Right renal cortex interstitium (tissue), 3 donors: ENCODE measurements at places on chromosomes 12 and 14.

GRCh38 chr12:24697295-24697694 lies 251.6 kb downstream of the BCAT1 start:
- DNase-seq, result no peak

- no peak for DNase-seq
These were observed 6.3 kb upstream of the PZP start for GRCh38 chr12:9214534-9214933.

GRCh38 chr14:70181276-70181675 lies 7.5 kb downstream of the SLC8A3 start:
- no peak for DNase-seq

- DNase-seq, result no peak
These were observed 55.4 kb upstream of the NCOR2 start for GRCh38 chr12:124622764-124623163.

DNA sequence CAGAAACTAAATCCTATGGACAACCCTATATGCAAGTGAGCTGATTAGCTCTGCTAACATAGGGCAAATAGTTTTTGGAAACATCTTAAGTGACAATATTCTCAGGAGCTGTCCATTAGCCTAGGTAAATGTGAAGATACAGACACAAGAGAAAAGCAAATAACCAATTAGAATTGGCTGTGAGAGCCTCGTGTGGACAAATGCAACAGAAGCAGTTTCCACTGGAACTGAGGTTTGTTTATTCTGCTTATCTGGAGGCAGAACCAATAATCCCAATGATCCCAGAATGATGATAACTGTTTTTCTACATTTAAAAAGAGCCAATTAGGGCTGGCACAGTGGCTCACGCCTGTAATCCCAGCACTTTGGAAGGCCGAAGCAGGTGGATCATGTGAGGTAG lies 43.2 kb upstream of the YAF2 start:
- DNase-seq, result no peak

DNA sequence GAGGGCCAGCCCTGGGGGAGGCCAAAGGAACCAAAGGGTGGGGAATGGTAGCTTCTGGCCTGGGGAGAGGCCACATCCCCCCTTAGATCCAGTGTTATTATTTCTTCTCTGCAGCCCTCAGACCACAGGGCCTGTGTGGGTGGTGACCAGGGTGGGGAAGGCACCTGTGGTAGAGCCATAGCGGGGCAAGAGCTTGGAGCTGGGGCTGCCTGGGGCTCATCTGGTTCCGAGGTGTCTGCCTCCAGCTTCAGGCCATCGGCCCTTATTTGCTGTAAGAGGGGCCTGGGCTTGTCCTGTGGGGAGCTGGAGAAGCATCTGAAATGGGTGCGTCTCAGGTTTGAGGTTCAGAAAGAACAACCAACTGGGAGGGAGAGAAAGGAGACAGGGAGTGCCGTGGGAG lies 2.1 kb upstream of the B3GNT4 start:
- DNase-seq, result no peak

GRCh38 chr12:5442251-5443006 lies 10.5 kb downstream of the NTF3 start:
- DNase-seq, result no peak

DNA sequence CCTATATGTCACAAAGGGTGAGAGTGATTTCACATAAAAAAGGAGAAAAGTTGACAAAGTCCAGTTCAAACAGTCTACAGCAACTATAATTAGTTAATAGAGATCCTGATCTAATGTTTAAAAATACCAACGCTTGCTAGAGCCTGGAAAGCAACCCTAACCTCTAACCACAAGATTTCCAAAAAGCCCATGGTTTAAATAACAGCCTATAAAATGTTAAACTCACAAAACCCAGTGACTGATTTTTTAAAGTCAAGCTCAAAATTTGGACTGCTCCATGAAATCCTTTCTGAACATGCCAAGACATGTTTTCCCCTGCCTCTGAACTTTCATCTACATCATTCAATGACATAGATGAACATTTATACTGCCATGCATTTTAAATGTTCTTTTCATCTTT lies 81.6 kb downstream of the PLEKHG7 start:
- no peak for DNase-seq

DNA sequence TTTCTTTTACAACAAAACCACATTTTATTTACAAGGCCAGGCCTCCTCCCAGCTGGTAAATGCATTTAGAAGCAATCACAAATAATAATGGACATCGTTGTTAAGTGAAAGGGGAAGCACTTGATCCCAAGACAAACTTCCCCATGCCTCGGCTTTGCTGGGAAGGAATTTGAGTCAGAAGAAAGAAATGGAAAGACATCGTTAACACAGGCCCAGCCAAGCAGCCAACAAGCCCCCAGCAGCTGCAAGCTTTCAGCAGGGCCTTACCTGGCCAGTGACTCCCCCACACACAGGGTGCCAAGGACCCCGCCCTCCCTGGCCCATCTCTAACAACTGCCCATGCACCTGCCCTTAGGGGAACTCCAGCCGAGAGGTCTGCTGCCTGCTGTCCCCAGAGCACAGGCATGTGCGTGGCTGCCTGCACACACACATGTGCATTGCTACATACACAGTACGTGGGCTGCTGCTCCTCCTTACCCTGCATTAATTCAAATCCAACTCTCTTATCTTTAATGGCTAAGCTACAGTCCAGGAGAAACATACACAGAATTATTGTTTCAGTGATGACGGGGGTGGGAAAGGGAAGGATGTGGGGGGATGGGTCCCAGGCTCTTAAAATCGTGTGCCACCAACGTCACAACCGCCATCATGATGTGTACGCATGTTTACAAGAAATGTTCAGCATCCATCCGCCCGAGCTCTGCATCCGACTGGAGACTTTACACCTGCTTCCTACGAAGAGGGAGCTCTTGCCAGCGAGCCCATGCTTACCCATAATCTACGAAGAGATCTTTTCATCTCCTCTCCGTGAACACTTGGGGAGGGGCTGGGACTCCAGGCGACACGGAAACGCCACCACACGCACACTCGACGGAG lies 9.8 kb downstream of the BCL11B start:
- DNase-seq, result no peak

GRCh38 chr12:127293507-127294310 lies 973.3 kb upstream of the TMEM132C start:
- no peak for DNase-seq

- no peak for DNase-seq
These were observed 161.4 kb upstream of the ABCD2 start for GRCh38 chr12:39780913-39781446.

- DNase-seq, result no peak
These were observed 68.1 kb downstream of the TPH2 start for GRCh38 chr12:72006766-72007165.

GRCh38 chr12:56300644-56301464 lies 724 bp upstream of the CS start:
- no peak for DNase-seq

DNA sequence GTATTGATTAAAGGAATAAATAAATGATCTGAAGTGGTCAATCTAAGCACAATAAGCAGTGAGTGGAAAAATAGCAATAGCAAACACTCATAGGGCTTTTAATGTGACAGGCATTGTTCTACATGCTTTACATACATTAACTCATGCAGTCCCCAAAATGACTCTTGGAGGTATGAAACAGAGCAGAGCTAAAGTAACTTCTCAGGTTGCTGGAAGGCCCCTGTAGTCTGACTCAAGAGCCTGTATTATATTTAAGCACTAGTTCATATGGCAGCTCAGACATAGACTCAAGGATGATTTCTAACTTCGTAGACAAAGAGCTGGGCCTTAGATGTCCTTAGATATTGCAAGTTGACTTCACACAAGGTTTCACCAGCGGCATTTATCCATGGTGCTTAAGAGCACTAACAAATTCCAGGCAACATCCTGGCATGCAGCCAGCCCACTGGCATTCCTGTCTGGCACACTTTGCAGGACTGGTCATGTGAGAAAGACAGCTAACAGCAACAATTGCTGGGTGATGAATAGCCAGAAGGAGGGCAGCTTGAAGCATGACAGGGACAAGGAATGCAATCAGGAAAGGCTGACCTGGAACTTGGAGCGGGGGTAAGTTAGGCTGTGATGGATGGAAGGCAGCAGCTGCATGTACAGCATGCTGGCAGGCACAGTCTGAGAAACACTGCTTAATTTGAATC lies 22.9 kb upstream of the KTN1 start:
- DNase-seq, result peak; percentile 94

GRCh38 chr12:101967506-101967905 lies 90.1 kb downstream of the DRAM1 start:
- DNase-seq, result no peak

GRCh38 chr14:47332939-47333338 lies 342.5 kb downstream of the MDGA2 start:
- DNase-seq, result no peak

- DNase-seq, result no peak
These were observed at the start of gene NCOR2 for GRCh38 chr12:124566997-124567672. Gene NCOR2 (minus strand): TSS chr12:124567612. CDS start chr12:124495251, 72,361 bp downstream.

DNA sequence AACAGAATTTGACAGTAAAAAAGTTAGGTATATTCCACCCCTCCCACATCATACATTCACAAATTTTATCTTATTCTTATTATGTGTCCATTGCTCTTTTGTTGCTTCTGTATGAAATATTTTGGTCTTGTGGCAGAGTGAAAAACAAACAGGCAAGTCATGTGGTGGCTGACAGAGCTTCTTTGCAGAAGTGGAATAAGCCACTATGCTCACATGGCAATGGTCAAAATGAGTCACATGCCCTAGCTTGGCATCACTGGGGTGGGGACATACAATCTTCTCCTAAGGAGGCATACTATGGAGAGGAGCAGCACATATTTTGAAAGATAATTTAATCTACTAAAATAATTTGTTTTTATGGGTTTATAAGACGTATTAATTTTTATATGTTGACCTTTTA lies 27.7 kb upstream of the CMA1 start:
- DNase-seq, result no peak

GRCh38 chr14:53054457-53054856 lies 98.7 kb downstream of the DDHD1 start:
- DNase-seq, result no peak

- DNase-seq, result no peak
These were observed 34.5 kb upstream of the PLEK2 start for GRCh38 chr14:67446371-67447032.

GRCh38 chr12:93879476-93880421 lies 202.6 kb downstream of the CRADD start:
- no peak for DNase-seq

DNA sequence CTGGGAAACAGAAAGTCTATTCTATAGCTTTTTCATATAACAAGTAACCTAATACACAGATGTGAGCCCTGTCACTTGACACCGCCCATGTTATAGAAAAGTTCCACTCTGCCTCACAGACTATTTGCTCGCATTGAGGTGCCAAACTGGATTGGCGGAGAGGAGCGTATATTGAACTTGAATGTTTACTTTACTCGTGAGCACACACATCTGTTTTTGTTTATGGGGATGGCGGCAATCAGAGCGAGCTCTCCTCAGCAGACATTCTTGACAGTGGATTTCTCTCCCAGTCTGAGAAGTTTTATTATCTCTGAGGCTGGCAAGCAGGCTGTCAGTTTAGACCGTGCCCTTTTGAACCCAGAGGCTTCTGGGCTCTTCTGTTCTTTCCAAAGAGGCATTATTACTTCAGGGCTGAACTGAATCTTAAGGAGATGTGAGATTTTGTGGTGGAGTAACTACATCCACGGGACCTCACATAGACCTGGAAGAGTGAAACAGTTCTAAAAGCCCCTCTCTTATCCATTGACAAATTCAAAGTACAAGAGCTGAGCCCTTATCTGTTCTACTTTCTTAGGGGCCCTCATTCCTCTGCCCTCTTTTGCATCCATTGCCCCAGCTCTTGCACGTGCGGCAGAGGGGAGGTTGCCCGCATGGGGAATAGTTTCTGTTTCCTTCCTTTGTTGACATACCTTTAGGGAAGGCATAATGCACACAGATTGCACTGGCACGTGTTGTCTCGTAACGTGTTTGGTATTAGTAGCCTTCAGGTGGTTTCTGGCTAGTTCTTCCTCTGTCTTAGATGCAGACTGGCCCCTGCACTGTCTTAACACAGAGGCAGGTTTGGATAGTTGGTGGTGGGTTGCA lies 68.2 kb downstream of the DRAM1 start:
- peak; percentile 7 for DNase-seq

DNA sequence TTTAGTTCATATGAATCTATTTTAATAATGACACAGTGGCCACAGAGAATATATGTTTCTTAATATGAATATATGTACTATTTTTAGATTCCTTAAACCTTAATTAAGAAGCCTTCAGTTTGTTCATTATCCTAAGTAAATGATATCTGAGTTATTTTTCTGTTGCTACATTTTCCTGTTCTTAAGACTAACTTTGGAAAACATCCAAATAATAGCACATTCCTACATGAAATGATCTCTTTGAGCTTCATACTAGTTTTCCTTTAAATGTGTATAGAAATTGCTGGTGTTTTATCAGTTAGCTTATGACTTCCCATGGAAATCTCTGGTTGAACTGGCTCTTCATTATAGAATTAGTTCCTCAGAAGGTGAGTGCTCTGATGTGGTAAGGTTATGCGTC lies 72.1 kb downstream of the POLR3B start:
- no peak for DNase-seq

DNA sequence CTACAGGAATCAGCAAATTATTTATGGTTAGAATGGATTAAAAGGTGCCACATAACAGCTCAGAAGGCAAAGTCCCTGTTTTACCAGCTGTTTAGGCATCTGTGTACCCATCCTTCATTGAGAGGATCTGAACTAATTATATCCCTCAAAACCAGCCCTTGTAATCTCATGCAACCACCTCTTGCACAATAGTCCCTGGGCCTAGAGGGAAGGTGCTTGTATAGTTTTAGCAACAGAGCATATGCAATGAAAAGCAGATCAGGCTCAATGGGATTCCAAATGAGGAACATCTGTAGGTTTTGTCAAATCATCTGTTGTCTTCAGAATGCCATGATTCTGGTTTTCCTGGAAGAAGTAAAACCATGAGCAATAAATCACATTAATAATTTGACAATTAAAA lies 26.0 kb upstream of the GLIPR1L2 start:
- DNase-seq, result no peak

- no peak for DNase-seq
These were observed 28.3 kb downstream of the TMEM120B start for GRCh38 chr12:121740847-121741246.

- no peak for DNase-seq
These were observed 7.0 kb downstream of the KLHL28 start for GRCh38 chr14:44954750-44955149.

DNA sequence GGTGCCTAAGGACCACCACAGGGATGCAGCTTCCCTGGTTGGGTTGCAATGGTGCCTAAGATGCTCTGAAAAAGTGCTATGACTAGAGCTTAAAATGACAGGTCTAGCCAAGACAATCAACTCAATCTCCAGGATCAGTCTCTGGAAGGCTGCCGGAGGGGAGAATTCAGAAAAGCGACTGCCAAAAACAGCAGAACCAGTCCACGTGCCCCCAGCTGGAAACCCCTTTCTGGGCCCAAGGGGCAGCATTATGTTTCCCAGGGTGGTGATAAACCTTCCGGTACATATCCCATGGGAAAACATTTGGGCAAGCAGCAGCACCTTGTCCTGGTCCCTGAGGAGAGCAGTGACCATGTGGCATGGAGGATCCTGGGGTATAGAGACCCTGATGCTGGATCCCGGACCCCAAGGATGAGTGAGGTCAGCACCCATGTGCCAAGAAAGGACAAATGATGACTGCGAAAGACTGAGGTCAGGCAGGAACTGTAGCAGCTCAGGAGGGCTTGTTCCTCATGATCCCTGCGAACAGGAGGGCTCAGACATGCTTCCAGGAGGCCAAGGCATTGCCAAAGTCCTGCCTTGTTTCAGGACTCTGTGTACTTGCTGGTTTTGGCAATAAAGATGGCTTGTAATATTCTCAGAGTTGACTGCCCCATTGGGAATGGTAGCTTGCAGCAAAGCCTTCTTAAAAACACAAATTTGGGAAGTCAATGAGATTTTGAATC lies 49.9 kb upstream of the LTBP2 start:
- DNase-seq, result no peak
